ENCODE measurements at places on chromosomes 2 and 18.
A peak's percentile ranks its signal among the peaks of the same experiment; 100 is the strongest.

- DNase-seq, result no peak
These were observed 27.0 kb downstream of the SLC40A1 start for GRCh38 chr2:189553504-189554088.

GRCh38 chr2:39492095-39492590, 55.1 kb upstream of the MAP4K3 start:
- DNase-seq, result peak; percentile 78

GRCh38 chr18:57194622-57195021, 47.7 kb downstream of the BOD1L2 start:
- no peak for DNase-seq

- DNase-seq, result no peak
These were observed 58.0 kb downstream of the LINC00305 start for GRCh38 chr18:64090876-64091275.

- peak; percentile 46 for DNase-seq
These were observed 375.0 kb downstream of the CTNNA2 start for GRCh38 chr2:79887747-79888374.

- no peak for DNase-seq
These were observed 115.6 kb downstream of the ZNF516 start for GRCh38 chr18:76379226-76380126.

GRCh38 chr2:143934626-143935481, 585.1 kb downstream of the ZEB2 start:
- peak; percentile 36 for DNase-seq

- DNase-seq, result no peak
These were observed 161.3 kb downstream of the HAUS1 start for GRCh38 chr18:46265196-46266156.

DNA sequence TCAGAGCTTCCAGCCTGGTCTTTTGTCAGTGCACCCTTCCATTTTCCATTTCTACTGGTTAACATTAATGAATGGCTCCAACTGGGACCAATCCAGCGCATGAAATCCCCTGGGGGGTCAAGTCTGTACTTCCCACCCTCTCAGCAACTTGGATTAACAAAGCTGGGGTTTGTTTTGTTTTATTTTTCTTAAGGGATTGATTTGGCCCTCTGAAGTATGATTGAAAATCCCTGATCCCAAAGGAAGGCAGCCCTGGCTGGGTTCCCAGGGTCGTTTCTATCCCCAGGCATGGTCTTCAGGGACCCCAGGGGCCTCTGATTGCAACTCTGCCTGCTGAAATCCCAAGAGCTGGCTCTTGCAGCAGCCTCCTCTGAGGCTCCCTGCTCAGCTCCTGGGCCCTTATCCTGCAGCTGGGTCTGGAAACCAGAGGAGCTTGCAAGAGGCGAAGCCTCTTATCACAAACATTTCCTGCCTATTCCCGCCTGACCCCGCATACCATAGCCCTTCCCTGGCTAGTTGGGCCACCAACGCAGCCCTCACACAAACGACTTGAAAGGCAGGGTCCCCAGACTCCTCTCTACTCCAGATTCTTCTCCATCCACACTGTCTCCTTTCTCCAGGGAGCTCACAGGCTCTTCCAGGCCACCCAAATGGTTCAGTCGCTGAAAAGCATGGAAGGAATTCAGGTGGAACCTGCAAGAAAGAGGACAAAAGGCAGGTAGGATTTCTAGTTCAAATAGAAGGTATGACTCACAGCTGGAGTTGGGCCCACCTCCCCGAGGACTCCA, 109.7 kb upstream of the PKDCC start:
- no peak for DNase-seq

GRCh38 chr2:207467716-207468347, 61.9 kb upstream of the CREB1 start:
- peak; percentile 33 for DNase-seq

GRCh38 chr2:66573821-66574233, 138.9 kb downstream of the MEIS1 start:
- DNase-seq, result no peak

DNA sequence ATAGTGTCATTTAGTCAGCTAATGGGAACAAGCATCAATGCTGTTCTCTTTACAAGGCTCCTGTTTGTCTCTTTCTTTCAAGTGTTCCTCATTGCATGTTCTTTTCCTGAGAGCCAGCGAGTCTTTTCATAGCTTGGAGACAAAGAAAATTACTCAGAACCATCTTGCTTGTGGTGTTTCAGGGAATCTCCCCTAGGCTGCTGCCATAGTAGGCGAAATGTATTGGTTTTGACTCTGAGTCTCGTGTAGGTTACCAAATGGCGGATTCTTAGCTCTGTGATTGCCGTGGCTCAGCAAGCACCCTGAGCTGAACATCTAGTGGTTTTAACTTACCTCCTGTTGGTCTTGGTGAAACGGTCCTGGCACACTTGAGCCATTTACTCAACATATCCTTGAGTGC, 68.7 kb downstream of the RHBDD1 start:
- peak; percentile 41 for DNase-seq

DNA sequence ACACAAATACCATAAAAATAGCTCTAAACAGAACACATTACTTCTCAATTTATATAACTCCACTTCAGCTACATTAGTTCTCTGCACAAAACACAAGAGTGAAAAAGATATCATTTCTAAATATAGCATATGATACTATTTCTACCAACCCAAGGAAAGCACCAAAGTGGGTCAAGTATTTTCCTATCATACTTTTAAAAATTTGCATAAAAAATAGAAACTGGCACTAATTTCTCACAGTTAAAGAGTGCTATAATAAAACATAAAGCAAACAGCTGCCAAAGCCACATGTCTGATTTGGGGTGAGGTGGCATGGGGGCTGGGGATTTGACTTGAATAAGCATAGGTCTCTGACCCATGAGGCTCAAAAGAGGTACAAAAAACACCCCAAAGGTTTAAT, 61.5 kb downstream of the BARD1 start:
- peak; percentile 6 for DNase-seq

DNA sequence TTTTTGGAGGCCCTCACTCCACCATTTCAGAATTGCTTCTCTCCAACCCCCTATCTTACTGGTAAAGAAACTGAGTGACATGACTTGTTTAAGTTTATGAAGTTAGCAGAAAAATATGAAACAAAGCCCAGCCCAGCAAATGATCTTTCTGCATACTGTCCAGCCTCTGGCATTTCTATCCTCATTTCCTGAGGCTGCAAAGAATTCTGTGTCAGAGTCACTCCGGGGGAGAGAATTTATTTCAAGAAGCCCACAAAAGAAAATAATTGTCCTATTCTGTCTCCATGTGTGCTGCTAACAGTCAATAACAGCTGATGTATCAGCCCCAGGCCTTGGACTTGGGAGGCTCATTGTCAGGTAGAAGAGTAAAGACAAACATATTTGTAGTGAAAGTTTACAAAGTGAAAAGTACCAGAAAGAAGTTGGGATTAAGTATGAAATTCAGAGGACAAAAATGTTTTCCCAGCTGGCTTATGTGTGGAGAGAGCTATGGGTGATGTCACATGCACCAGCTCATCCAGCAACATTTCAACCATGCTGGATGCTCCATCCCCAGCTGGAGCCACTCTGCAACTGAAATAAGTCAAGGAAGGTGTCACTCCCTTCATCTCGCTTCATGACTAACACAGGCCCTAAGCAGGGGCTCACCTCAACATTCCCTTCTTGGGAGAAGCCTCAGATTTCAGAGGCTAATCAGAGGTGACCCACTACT, 42.3 kb downstream of the TRABD2A start:
- no peak for DNase-seq

- DNase-seq, result no peak
These were observed 12.2 kb downstream of the ROCK1 start for GRCh38 chr18:21099442-21099841.

GRCh38 chr2:85215448-85216401, 82.5 kb downstream of the TCF7L1 start:
- DNase-seq, result no peak

GRCh38 chr2:222483513-222484039, 59.2 kb downstream of the SGPP2 start:
- no peak for DNase-seq

GRCh38 chr18:70413455-70413854, 124.6 kb downstream of the SOCS6 start:
- DNase-seq, result no peak

DNA sequence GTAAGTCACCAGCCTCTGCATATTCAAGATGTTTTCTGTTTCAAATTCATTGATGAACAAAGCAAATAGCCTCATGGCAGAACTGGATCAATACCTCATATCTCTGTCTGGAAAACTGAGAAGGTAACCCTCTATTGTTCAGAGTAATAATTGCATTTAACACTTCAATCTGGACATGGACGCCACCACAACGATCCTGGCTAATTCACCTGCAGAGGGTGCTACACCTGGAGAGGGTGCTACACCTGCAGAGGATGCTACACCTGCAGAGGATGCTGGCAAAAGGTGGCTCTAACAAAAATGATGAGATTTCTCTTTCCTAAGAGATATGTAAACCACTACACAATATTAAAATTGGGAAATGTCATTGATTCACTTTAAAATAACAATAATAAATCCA, 183.1 kb upstream of the HNRNPA3 start:
- no peak for DNase-seq

DNA sequence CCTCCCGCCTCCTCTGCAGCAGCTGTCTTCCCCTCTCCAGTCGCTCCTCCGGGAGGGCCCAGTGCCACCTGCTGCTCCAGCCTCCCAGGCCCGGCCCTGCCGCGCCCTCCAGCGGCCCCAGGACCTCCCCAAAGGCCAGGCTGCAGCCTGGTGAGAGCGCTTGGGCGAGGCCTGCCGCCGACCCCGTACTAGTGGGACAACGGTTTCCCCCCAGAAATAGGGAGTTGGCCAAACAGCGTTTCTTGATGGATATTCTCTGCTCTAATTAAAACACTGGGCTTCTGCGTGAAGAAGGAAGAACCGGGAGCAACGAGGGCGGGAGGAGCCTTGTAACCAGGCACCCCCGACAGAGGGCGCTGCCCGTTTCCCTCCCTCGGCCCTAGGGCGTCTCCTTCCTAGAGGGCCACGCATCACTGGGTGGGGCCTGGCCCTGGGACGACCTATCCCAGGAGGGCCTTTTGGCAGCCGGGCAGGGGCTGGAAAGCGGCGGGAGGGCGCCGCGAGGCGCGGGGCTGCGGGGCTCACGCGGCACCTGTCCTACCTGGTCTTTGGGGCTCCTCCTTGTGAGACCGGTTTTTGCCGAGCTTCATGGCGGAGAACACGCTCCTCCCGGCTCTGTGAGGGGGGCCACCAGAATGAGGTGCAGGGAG, 25.4 kb upstream of the OTOF start:
- DNase-seq, result peak; percentile 92

GRCh38 chr18:22563164-22563583, 145.5 kb upstream of the CTAGE1 start:
- DNase-seq, result peak; percentile 75
